ENCODE measurements at places on chromosomes 7 and 10. TPM values are rescaled to one million over a fixed set of nuclear protein-coding genes. Genes with fewer than 3 reads are reported as not detected.

The UFSP1 gene
- polyA plus RNA-seq, result 2.4 TPM

The ELFN1 gene
- polyA plus RNA-seq, result 11.8 TPM

The NMT2 gene
- 24.6 TPM for polyA plus RNA-seq

The CAMK2G gene
- polyA plus RNA-seq, result 55.4 TPM

The TMEM229A gene
- polyA plus RNA-seq, result 0.31 TPM

The LARP4B gene
- polyA plus RNA-seq, result 14.2 TPM

The KCNH2 gene
- polyA plus RNA-seq, result 35.5 TPM

The FAM25A gene
- not detected for polyA plus RNA-seq

The SYT15 gene
- 0.16 TPM for polyA plus RNA-seq

The ARMH3 gene
- 13.4 TPM for polyA plus RNA-seq

Measured in neural cell (in vitro differentiated cells).